ENCODE measurements at places on chromosomes 16 and 17. TPM values are rescaled to one million over a fixed set of nuclear protein-coding genes. Genes with fewer than 3 reads are reported as not detected.
A peak's percentile ranks its signal among the peaks of the same experiment; 100 is the strongest.

- H3K4me3 ChIP-seq: no peak overlapping the region
- no peak for DNase-seq
- no peak overlapping the region for H3K27ac ChIP-seq
- no peaks in the 10 kb centered on the region for H3K36me3 ChIP-seq
- H3K27me3 ChIP-seq: peaks cover 3% of the 10 kb centered on the region
- H3K4me1 ChIP-seq: no peaks in the 10 kb centered on the region
Observed at GRCh38 chr16:48075398-48075797, 80.4 kb downstream of the ABCC12 start.

DNA sequence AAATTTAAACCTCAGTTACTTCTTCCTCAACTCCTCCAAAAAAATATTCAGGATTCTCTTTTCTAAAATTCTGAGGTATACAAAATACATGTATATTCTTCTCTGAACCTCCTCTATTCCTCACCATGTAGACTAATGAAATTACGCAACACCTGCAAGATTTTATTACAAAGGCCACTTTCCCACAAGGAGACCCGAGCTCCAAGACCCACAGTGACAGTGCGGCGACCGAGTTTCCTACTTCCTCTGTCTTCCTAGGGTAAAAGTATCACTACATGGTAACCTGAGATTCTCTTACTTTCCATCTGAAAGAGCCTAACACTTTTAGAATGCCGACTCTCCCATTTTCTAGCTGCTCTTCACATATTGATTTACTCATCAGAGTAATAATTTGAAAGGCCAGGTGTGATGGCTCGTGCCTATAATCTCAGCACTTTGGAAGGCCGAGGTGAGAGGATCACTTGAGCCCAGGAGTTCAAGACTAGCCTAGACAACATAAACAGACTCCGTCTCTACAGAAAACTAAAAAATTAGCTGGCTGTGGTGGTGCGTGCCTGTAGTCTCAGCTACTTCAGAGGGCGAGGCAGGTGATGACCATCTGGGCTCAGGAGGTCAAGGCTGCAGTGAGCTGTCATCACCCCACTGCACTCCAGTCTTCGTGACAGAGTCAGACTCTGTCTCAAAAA, 35.7 kb downstream of the CYTH1 start:
- no peak overlapping the region for H3K27ac ChIP-seq
- H3K4me3 ChIP-seq: no peak overlapping the region
- no peaks in the 10 kb centered on the region for H3K36me3 ChIP-seq
- H3K27me3 ChIP-seq: no peaks in the 10 kb centered on the region
- peaks cover 29% of the 10 kb centered on the region for H3K4me1 ChIP-seq

GRCh38 chr17:83199500-83200201, 120.2 kb downstream of the METRNL start:
- peaks cover 8% of the 10 kb centered on the region for H3K27me3 ChIP-seq
- H3K4me1 ChIP-seq: peaks cover 30% of the 10 kb centered on the region
- no peak for DNase-seq
- H3K27ac ChIP-seq: no peak overlapping the region
- H3K36me3 ChIP-seq: no peaks in the 10 kb centered on the region
- H3K4me3 ChIP-seq: no peak overlapping the region

Gene PRSS8
- total RNA-seq: 3.0 TPM

Gene MYH2
- not detected for total RNA-seq

DNA sequence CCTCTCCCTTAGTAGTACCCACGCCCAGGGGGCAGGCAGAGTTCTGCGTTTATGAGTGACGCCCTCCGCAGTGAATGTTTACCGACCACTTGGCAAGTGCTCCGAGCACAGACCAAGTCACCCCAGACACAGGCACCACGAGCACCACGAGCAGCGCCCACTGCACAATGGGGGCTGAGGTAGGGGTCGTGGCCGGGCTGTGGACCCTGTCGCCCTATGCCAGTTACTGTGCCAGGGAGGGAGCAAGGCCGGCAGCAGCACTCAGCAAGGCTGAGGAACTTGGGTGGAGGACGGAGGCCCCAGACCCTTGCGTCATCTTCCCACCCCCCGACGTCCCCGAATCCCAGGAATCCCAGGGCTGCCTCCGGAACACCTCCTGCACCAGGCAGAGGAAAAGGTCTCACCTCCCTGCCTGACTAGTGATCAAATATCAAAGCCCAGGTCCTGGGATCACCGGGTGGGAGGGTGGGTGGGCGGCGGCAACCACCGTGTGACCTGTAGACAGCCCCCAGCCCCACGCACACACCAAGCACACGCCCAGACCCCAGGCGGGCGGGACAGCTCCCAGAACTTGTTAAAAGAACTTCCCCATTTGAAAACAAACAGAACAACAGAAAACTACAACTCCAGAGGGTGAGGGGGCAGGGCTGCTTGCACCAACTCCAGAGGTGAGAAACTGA, 5.4 kb downstream of the VASN start:
- H3K27me3 ChIP-seq: no peaks in the 10 kb centered on the region
- no peak overlapping the region for H3K27ac ChIP-seq
- no peak for DNase-seq
- no peak overlapping the region for H3K4me3 ChIP-seq

Gene C1QTNF8
- total RNA-seq: not detected

- H3K27me3 ChIP-seq: no peaks in the 10 kb centered on the region
- H3K4me1 ChIP-seq: no peaks in the 10 kb centered on the region
- no peak overlapping the region for H3K4me3 ChIP-seq
- peaks cover 79% of the 10 kb centered on the region for H3K36me3 ChIP-seq
Observed at GRCh38 chr16:3732171-3732570, 14.8 kb upstream of the TRAP1 start.

DNA sequence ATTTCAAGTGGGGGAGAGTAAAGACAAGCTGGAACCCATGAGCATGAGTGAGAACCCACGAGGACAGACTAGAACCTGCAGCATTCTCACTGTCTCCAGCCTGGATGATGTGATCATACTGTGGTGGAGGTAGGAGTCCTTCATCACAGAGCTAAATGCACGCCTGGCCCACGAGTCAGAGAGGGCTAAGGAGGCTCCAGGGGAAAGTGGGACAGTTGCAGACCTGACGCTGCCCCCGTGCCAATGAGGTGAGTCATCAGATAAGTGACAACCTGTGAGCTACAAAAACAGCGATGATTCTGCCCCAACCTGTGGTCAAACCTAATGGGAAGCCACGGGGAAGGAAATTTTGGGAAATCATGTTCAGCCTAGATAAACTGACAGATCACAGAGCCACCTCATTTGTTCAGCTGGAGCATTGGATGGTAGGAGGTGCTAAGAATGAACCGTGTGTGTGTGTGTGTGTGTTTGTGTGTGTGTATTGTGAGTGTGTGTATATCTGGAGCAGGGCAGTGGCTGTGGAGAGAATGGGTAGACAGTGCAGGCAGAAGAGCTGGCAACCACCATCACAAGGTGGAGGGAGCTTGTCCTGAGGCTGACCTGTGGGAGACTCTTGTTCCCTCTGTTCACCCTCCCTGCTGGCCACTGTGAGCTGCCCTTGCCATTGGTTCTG, 131.8 kb downstream of the UTP18 start:
- no peak for DNase-seq
- H3K4me1 ChIP-seq: no peaks in the 10 kb centered on the region
- no peaks in the 10 kb centered on the region for H3K36me3 ChIP-seq
- H3K4me3 ChIP-seq: no peak overlapping the region

Gene MYOCD
- total RNA-seq: not detected

Gene WNK4
- 21.1 TPM for total RNA-seq

- no peak overlapping the region for H3K4me3 ChIP-seq
- no peak overlapping the region for H3K27ac ChIP-seq
- no peak for DNase-seq
Observed at GRCh38 chr17:40720899-40721298, 17.3 kb upstream of the KRT24 start.

- H3K27ac ChIP-seq: no peak overlapping the region
- H3K36me3 ChIP-seq: no peaks in the 10 kb centered on the region
- peaks cover 62% of the 10 kb centered on the region for H3K27me3 ChIP-seq
- H3K4me3 ChIP-seq: peak overlapping the region; percentile 43
- H3K4me1 ChIP-seq: peaks cover 32% of the 10 kb centered on the region
- DNase-seq: no peak
Observed at GRCh38 chr17:62626719-62627218, 701 bp upstream of the MRC2 start.

DNA sequence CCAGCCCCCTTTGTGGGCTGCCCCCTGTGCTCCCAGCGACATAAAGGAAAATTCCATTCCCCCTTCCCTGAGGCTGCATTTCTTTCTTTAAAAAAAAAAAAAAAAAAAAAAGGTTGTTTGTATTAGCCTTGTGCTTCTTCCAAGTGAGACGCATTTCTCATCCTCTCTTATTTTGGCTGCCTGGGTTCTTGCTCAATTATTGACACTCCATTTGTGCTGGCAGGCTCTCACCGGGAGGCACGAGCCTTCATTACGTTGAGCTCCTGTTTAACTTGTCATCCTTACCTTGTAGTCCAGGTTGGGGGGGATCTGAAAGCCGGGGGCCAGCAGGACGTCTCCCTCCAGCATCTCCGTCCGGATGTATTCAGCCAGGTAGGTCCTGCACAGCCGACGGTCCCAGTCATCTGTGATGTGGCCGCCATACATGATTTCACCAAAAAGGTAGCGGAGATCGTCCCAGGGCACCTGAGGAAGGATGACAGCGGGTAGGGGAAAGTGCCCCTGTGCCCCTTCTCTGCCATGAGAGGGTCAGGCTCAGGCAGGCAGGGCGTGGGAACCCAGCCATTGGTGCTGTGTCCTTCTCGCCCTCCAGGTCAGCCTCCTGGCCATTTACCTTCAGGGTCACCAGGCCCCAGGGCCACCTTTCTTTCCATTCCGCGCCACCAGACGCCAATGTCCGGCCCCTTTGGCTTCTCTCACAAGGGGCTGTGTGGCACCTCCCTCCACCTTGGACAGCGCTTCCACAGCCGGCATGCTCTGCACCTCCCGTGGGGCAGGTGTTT, 50.6 kb downstream of the PGS1 start:
- H3K27me3 ChIP-seq: 0 out of 2 replicates have a peak, but pooled peaks cover 7% of the 10 kb centered on the region
- H3K4me1 ChIP-seq: peaks cover 18% of the 10 kb centered on the region
- H3K4me3 ChIP-seq: no peak overlapping the region
- H3K36me3 ChIP-seq: peaks cover 34% of the 10 kb centered on the region
- no peak overlapping the region for H3K27ac ChIP-seq
- no peak for DNase-seq

DNA sequence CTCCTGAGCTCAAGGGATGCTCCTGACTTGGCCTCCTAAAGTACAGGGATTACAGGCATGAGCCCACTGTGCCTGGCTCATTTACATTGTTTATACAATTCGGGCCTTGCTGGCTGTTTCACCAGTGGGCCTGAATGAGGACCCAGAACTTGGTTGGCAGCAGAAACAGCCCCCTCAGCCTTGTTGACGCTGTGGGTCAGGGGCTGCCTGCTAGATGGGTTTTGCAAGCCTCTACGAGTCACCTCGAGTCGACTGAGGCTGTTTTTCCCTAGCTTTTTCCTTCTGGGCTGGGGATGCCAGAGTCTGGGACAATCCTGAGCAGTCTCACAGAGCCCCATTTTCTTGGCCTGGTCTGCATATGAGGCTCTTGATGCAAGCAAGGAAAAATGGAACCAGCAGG, 16.1 kb downstream of the PPL start:
- H3K27me3 ChIP-seq: peaks cover 16% of the 10 kb centered on the region
- no peak overlapping the region for H3K4me3 ChIP-seq
- no peaks in the 10 kb centered on the region for H3K36me3 ChIP-seq
- H3K27ac ChIP-seq: no peak overlapping the region
- DNase-seq: no peak

Gene CCL4
- 1.1 TPM for total RNA-seq

DNA sequence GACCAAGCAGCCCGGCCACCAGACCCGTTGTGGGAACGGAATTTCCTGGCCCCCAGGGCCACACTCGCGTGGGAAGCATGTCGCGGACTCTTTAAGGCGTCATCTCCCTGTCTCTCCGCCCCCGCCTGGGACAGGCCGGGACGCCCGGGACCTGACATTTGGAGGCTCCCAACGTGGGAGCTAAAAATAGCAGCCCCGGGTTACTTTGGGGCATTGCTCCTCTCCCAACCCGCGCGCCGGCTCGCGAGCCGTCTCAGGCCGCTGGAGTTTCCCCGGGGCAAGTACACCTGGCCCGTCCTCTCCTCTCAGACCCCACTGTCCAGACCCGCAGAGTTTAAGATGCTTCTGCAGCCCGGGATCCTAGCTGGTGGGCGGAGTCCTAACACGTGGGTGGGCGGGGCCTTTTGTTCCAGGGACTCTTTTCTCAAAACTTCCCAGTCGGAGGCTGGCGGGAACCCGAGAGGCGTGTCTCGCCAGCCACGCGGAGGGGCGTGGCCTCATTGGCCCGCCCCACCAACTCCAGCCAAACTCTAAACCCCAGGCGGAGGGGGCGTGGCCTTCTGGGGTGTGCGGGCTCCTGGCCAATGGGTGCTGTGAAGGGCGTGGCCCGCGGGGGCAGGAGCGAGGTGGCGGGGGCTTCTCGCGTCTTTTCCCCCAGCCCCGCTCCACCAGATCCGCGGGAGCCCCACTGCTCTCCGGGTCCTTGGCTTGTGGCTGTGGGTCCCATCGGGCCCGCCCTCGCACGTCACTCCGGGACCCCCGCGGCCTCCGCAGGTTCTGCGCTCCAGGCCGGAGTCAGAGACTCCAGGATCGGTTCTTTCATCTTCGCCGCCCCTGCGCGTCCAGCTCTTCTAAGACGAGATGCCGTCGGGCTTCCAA, at the start of gene SLC2A4:
SLC2A4 (plus strand) TSS at position 645 of the 879 bp plus-strand sequence; CDS start at position 862, 217 bp downstream.
- peaks cover 44% of the 10 kb centered on the region for H3K4me1 ChIP-seq
- H3K27me3 ChIP-seq: no peaks in the 10 kb centered on the region
- H3K27ac ChIP-seq: peak within 1 kb of the TSS; percentile 74
- H3K36me3 ChIP-seq: 0 out of 3 replicates have a peak, but pooled peaks cover 3% of the 10 kb centered on the region

Gene KRT33B
- total RNA-seq: not detected

- no peak overlapping the region for H3K4me3 ChIP-seq
- no peaks in the 10 kb centered on the region for H3K4me1 ChIP-seq
- peaks cover 84% of the 10 kb centered on the region for H3K36me3 ChIP-seq
- no peak for DNase-seq
- no peak overlapping the region for H3K27ac ChIP-seq
- H3K27me3 ChIP-seq: no peaks in the 10 kb centered on the region
Observed at GRCh38 chr16:11757671-11758545, 15.3 kb upstream of the TXNDC11 start.

GRCh38 chr16:88048985-88049384, 97.8 kb downstream of the BANP start:
- DNase-seq: no peak
- no peak overlapping the region for H3K27ac ChIP-seq
- H3K27me3 ChIP-seq: no peaks in the 10 kb centered on the region
- H3K4me1 ChIP-seq: no peaks in the 10 kb centered on the region
- peaks cover 15% of the 10 kb centered on the region for H3K36me3 ChIP-seq

- no peaks in the 10 kb centered on the region for H3K36me3 ChIP-seq
- H3K4me1 ChIP-seq: no peaks in the 10 kb centered on the region
- DNase-seq: no peak
- H3K27ac ChIP-seq: no peak overlapping the region
Observed at GRCh38 chr16:57388359-57389086, 16.0 kb upstream of the CCL17 start.

- H3K27ac ChIP-seq: no peak overlapping the region
- DNase-seq: no peak
- H3K36me3 ChIP-seq: peaks cover 14% of the 10 kb centered on the region
- H3K4me3 ChIP-seq: no peak overlapping the region
- peaks cover 68% of the 10 kb centered on the region for H3K4me1 ChIP-seq
- H3K27me3 ChIP-seq: no peaks in the 10 kb centered on the region
Observed at GRCh38 chr16:70701998-70702397, 16.1 kb upstream of the MTSS2 start.

Gene PRR15L
- not detected for total RNA-seq
